Heart right ventricle (tissue), 16 donors: ENCODE measurements at places on chromosomes 13 and 19. TPM values are rescaled to one million over a fixed set of nuclear protein-coding genes. Genes with fewer than 3 reads are reported as not detected.

The NTF4 gene
- not detected for total RNA-seq

DNA sequence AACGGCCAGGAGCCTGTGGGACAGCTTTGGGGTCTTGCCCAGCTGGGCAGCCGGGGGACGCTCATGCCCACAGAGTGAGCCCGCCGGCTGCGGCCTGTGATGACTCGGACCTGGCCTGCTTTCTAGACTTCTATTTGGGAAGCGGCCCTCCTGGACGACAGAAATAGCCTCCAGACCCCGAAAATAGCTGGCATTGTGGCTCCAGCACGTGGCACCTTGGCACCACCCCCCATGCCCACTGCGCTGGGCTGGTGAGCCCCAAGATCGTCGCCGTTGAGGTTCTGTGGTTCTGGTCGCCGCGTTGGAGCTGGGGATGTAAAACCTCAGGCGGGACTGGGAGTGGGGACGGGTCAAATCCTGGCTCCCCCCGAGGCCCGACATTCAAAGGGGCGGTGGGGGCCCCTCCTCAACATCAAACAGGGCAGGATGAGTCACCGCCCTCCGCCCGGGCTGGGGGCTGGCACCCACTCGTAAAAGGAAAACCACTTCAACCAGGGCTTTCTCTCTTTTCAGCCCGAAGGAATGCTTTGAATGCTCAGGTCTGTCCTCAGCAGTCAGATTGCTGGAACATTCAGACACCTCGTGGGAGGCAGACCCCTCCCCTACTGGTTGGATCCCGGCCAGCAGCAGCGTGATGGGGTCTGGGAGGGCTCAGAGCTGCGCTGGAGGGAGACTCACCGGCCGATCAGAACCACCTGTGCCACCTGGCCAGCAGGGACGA, 42.1 kb downstream of the GADD45B start:
- H3K4me3 ChIP-seq, result no peak overlapping the region
- no peaks in the 10 kb centered on the region for H3K36me3 ChIP-seq
- H3K27me3 ChIP-seq, result no peaks in the 10 kb centered on the region

DNA sequence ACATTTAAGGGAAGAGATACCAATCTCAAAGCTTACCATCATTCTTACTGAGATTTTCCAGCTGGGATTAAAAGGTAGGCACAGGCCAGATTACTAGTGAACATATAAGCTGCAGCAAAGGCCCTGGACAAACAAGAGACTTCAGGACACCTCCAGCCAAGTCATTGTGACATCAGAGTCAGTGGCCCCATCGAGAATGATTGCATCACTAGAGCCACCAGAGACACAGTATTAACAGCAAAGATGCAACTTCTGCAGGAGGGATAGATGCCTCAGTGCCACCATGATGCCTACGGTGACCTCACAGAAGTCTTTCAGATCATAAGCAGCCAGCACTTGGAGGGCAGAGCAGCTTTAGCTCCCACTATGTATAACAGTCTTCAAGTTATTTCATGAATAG, 8.6 kb downstream of the RUBCNL start:
- H3K27ac ChIP-seq, result no peak overlapping the region

DNA sequence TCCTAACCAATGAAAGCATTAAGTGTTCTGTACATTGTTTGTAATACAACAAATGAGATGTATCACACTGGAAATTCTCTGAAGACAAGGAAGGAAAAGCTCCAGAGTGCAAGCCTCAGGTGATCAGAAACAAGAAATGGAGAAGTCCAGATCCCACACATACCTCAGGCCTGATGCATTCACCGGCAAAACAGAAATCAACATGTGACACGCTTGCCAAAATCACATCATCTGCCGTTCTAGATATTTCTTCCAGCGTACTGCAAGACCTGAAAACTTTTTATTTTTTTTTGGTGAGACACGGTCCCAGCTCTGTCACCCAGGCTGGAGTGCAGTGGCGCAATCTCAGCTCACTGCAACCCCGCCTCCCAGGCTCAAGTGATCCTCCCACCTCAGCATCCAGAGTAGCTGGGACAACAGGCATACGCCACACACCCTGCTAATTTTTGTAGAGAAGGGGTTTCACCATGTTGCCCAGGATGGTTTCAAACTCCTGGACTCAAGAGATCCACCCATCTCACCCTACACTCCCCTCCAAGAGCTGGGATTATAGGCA, 48.6 kb downstream of the FOXO1 start:
- no peak overlapping the region for H3K27ac ChIP-seq
- no peaks in the 10 kb centered on the region for H3K36me3 ChIP-seq
- no peak for DNase-seq
- H3K4me1 ChIP-seq, result peaks cover 57% of the 10 kb centered on the region

The NCR1 gene
- total RNA-seq, result not detected

DNA sequence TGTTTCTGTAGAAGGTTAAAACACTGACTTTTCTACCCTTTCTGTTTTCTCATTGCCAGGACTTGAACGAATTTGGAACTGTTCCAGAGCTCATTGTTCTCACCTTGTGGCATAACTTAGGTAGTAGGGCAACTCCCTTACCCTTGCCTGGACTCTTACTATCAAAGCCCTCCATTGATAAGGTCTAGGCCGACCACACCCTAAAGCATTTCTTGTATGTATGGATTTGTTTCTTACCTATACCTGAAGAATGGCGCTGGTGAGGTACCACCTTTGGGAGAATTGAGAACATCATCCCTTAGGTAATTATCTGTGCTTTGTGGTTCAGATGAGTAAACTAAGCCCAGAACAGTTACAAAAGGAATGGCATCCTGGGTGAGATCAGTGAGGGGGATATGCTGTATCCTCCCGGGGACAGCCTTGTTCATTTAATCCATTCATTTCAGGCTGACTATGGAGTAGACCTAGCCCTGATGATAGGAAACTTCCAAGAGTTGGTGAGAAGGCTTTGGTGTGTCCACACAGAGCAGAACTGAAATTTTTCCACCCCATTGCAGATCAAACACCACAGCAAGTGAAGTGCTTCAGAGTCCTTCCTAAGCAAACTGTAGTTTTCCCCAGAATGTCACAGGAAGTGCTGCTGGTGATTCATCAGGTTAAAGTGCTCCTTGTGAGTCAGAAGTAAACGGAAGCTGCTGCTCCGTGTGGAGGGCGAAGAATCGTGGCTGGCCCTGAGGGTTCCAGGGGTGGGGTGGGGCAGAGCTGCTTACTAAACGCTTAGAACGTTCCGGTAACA, 113.0 kb downstream of the TEX26 start:
- DNase-seq, result no peak
- H3K4me1 ChIP-seq, result peaks cover 8% of the 10 kb centered on the region
- no peak overlapping the region for H3K27ac ChIP-seq

DNA sequence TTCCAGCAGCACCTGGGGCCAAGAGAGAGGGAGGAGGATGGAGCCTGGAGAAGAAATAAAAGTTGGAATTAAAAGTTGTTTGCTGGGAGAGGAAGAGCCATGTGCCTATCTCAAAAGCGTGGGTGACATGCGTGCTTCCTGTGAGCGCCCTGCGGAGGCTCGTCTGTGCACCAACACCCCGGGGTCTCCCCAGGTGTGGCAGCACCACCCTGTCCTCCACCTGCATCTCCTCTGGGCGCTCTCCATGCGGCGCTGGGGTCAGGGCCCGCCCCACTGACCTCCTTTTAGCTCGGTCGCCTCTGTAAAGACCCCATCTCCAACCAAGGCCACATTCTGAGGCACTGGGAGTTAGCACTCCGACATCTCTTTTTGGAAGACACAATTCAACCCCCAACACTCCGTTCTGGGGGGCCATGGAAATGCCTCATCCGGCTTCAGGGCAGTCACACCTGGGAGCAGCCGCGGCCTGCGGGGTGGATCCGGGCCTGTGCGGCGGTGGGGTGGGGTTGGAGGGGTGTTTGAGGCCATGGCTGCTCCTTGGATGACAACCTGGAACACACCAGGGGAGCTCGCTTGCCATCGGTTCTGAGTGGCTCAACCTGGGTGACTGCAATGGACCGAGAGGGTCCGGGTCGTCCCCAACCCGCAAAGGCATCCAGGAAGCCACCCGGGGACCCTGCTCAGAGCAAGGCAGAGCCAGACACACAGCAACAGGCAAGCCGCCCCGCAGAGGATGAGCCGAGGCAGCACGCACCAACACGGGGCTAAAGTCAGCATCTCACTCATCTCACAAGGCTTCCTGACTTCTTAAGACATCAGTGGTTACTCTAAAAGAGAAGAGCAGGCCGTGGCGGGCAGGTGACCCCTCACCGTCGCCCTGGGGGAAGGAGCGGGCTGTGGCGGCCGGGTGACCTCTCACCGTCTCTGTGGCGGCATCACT, 79.4 kb upstream of the MCF2L start:
- peaks cover 3% of the 10 kb centered on the region for H3K36me3 ChIP-seq
- peaks cover 25% of the 10 kb centered on the region for H3K4me1 ChIP-seq
- peaks cover 16% of the 10 kb centered on the region for H3K27me3 ChIP-seq
- no peak for DNase-seq
- no peak overlapping the region for H3K27ac ChIP-seq
- no peak overlapping the region for H3K4me3 ChIP-seq

The ATP4A gene
- not detected for total RNA-seq

- H3K4me3 ChIP-seq, result no peak overlapping the region
- no peaks in the 10 kb centered on the region for H3K27me3 ChIP-seq
- H3K4me1 ChIP-seq, result no peaks in the 10 kb centered on the region
- no peaks in the 10 kb centered on the region for H3K36me3 ChIP-seq
These were observed 470.7 kb upstream of the SLITRK1 start for GRCh38 chr13:84352946-84353345.

GRCh38 chr13:65768545-65768944, 1461.6 kb downstream of the PCDH9 start:
- DNase-seq, result no peak
- no peaks in the 10 kb centered on the region for H3K4me1 ChIP-seq
- H3K27me3 ChIP-seq, result no peaks in the 10 kb centered on the region
- no peak overlapping the region for H3K4me3 ChIP-seq
- H3K27ac ChIP-seq, result no peak overlapping the region

DNA sequence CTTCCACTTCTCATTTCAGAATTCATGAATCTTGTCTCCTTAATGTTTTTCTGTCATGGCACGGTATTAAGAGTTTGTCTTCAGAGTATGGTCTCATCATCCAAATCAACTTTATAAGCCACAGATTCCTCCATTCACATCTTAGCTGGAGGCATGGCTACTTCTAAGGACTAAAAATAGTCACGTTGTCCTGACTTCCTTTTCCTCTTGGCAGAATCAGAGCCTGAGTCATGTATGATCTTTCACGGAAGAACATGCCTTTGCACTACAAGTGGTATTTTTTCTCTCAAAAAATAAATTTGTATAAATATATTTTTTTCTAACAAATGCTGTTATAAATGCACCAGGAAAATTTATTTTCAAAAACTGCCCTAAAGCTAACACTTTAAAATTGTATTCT, 71.4 kb downstream of the ALOX5AP start:
- H3K4me3 ChIP-seq, result no peak overlapping the region
- DNase-seq, result no peak
- H3K27me3 ChIP-seq, result no peaks in the 10 kb centered on the region
- H3K36me3 ChIP-seq, result no peaks in the 10 kb centered on the region

DNA sequence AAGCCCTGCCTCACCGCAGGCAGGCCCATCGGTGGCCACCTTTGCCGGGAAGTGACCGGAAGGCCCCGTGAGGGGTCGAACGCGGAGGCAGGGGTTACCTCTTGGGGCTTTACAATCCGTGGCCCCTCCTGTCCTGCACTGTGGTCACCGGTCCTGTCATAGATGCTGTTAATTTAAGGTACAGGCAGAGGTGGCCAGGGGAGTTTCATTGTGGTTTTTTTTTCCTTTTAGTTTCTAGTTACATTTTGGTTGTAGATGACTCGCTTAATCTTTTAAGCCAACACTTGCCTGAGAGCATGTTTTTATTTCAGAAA, 13.1 kb downstream of the COMP start:
- H3K4me3 ChIP-seq, result no peak overlapping the region
- H3K4me1 ChIP-seq, result no peaks in the 10 kb centered on the region
- H3K27ac ChIP-seq, result no peak overlapping the region

The KCNJ14 gene
- 0.25 TPM for total RNA-seq

DNA sequence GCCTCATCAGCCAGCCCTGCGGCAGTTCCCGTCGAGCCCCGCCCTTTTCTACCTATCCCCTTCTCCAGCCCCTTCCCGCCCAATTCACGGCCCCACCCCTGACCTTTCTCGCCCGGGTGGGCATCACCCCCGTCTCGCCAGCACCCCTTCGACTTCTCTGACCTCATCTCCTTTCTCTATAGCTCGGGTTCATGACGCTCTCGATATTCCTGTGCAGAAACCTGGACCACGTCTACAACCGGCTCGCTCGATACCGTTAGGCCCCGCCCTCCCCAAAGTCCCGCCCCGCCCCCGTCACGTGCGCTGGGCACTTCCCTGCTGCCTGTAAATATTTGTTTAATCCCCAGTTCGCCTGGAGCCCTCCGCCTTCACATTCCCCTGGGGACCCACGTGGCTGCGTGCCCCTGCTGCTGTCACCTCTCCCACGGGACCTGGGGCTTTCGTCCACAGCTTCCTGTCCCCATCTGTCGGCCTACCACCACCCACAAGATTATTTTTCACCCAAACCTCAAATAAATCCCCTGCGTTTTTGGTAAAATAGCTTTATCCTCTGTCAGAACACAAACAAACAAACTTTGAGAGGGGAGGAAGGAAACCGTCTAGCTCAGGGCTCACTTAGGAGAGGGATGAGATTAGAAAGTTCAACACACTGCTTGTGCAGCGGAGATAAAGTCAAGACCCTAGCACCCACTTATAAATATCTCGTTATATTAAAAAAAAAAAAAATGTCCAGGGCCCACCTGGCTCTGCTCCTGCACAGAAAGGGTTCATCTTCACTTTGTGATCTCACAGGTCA, 5.1 kb downstream of the CD37 start:
- H3K36me3 ChIP-seq, result peaks cover 35% of the 10 kb centered on the region
- no peaks in the 10 kb centered on the region for H3K27me3 ChIP-seq
- peaks cover 24% of the 10 kb centered on the region for H3K4me1 ChIP-seq
- H3K4me3 ChIP-seq, result peak overlapping the region; percentile 39

The PSG1 gene
- total RNA-seq, result not detected

DNA sequence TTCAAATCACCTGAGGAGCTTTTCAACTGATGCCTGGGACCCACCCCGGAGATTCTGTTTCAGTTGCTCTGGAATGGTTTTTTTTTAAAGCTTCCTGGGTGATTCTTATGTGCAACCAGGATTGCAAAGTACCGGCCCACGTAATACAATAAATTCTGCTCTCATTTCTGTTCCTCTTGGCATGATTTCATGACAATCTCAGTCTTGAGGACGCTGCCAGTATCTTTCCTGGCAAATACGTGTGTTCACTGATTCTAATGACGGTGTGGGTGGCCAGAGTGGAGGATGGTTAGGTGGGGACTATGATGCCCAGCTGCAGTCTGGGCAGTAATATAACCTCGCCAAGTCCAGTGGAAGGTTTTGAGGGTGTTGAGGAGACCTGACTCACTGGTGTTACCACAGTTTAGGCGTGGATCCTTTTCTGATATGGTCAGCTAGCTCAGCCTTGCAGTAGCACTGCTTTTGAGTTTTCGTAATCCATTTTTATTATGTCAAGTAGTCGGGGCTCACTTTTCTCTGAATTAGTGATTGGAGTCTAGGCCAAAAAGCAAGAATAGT, 49.4 kb downstream of the FAM124A start:
- H3K27me3 ChIP-seq, result no peaks in the 10 kb centered on the region
- peaks cover 13% of the 10 kb centered on the region for H3K4me1 ChIP-seq
- H3K27ac ChIP-seq, result no peak overlapping the region
- no peaks in the 10 kb centered on the region for H3K36me3 ChIP-seq
